ENCODE measurements at places on chromosomes 7 and 10.

GRCh38 chr10:125578658-125579315, 104.2 kb downstream of the TEX36 start:
- no peak for DNase-seq

DNA sequence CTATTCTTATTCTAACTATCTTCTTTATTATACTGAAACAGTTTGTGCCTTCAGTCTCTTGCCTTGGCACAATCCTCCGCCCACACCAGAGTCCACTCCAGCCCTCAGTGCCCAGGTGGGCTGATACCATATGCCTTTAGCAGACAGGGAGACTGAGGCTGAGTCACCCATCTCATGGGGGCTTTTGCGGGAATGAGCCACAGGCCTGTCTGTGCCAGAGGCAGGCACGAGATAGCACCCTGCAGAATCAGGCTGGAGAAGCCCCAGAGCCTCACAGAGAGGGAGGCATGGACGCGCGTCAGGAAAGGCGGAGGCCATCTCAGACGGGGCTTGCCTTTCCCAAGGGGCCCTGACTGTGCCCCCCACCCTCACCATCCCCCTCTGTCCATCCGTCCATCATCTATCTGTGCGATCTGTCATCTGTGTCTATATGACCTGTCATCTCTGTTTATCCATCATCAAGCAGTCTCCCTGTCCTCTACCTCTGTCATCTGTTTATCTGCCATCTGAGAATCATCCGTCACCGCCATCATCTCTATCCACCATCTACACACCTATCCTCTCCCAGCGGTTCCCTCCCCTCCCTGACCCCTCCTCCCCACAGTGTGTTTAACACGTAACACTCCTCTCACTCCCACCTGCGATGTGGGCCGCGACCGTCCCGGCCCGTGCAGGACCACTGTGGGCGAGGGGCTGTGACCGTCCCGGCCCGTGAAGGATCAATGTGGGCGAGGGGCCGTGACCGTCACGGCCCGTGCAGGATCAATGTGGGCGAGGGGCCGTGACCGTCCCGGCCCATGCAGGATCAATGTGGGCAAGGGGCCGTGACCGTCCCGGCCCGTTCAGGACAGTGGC, 7.3 kb upstream of the ADAP1 start:
- DNase-seq, result no peak

DNA sequence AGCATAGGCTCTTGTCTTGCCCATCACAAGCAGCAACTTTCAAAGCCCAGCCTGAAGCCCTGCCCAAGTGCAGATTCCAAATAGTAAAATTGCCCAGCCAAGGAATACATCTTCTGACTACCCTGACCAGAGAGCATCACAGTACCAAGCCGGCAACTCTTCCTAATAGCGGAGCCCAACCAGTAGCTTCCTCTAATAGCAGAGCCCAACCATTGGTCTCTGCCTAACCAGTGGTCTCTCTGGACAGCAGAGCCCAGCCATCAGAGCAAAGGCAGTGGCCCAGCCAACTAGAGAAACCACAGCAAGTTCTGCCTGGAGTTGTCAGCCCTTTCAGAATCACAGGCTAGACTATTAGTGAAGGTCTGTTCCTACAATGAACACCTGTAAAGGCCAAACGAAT, 285.6 kb downstream of the HGF start:
- peak; percentile 42 for DNase-seq

DNA sequence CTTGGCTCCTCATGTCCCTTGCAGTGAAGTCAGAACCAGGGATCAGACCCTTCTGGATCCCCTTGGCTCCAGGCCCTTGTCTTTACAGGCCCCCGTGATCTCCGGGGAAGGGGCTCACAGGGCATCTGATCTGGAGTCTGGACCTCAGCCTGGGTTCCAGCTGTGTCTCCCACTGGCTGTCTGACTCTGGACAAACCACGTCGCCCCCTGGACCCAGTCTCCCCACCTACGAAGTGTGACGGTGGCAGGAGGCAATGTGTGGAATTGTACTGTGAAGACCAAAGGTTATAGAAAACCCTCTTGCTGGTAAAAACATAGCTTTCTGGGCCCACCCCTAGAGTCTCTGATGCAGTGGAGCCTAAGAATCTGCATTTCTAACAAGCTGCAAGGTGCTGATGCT, 15.5 kb upstream of the C10orf71 start:
- DNase-seq, result no peak
